ENCODE measurements at places on chromosomes 2 and 18.

- DNase-seq, result no peak
Measured at GRCh38 chr18:28248653-28249052, 71.7 kb upstream of the CDH2 start.

- no peak for DNase-seq
Measured at GRCh38 chr2:94879982-94880377, 8.8 kb downstream of the TEKT4 start.

GRCh38 chr18:8747440-8747937 is 42.1 kb downstream of the MTCL1 start:
- no peak for DNase-seq

- DNase-seq, result no peak
Measured at GRCh38 chr2:19865151-19865550, 36.6 kb downstream of the TTC32 start.

- DNase-seq, result no peak
Measured at GRCh38 chr2:13524492-13524891, 807.8 kb downstream of the TRIB2 start.

DNA sequence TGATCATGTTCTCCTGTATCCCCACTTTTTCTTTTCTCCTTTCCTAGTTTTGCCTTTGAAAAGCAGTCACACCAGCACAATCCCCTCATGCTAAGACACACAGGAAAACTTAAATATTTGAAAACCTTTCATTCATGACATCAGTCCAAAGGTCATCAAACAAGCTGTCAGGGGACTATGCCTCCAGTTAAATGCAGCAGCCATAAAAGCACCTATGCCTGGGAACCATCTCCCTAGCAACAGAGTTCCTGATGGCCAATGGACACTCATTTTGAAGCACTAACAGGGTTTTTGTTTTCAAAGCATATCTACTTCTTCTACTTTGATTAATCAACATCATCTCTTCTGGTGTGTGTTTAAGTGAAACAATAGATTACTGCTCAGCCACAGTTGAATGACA is 286.4 kb upstream of the PARD3B start:
- no peak for DNase-seq

Data from activated naive CD4-positive, alpha-beta T cell (primary cell).